Esophagus mucosa (tissue), 1 donor: ENCODE measurements at places on chromosomes 5 and 9. TPM values are rescaled to one million over a fixed set of nuclear protein-coding genes. Genes with fewer than 3 reads are reported as not detected.

DNA sequence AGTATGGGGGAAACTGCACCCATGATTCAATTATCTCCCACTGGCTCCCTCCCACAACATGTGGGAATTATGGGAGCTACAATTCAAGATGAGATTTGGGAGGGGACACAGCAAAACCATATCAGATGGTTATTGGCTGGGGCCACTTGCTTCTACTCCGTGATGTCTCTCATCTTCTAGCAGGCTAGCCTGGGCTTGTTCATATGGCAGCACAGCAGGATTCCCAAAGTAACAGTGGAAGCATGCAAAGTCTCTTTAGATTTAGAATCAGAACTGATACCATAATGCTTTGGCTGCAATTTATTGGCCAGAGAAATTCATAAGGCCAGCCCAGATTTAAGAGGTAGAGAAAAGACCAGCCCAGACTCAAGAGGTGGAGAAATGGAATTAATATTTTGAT is 126.2 kb downstream of the PTTG1 start:
- ATAC-seq, result no peak

The CDH12 gene
- total RNA-seq, result not detected

DNA sequence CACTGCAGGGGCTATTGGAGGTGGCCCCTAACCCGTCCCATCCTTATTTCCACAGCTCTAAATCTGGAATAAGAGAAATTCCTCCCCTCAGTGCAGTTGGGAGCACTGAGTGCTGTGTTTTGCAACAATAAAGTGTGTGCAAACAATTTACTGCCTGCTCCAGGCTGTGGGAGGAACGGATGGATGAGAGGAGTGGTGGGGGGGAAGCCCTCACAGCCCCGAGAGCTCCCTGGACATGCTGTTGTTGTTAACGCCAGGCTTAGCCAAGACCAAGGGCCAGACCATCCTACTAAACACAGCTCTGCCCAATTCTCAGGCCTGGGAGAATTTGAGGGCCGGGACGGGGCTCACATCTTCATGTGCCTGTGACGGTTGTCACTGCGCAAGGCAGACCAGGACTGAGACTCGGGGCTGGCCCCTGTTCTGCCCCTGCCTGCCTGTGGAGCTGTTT is 200.2 kb downstream of the DAB2IP start:
- no peak for ATAC-seq

DNA sequence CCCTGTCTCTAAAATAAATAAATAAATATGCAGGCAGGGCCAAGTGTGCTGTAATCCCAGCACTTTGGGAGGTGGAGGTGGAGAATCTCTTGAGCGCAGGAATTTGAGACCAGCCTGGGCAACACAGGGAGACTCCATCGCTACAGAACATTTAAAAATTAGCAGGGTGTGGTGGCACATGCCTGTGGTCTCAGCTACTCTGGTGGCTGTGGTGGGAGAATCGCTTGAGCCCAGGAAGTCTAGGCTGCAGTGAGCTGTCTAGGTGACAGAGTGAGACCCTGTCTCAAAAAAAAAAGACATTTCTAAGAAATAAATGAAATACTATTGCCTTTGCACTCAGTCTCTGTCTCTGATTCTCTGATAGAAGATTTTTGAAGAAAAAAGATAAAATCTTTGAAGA is 1.2 kb upstream of the PCDHGA10 start:
- no peak for ATAC-seq

- ATAC-seq, result peak; percentile 85
These were observed 735 bp upstream of the RPL26L1 start for GRCh38 chr5:172958331-172959046.

The ENTPD2 gene
- 2.9 TPM for total RNA-seq

The IRX2 gene
- 3.1 TPM for total RNA-seq
